ENCODE measurements at places on chromosomes 16 and 17. TPM values are rescaled to one million over a fixed set of nuclear protein-coding genes. Genes with fewer than 3 reads are reported as not detected.

The ABCC1 gene
- total RNA-seq: 29.9 TPM

- no peak for DNase-seq
Observed at GRCh38 chr17:11170881-11171280, 70.1 kb upstream of the SHISA6 start.

DNA sequence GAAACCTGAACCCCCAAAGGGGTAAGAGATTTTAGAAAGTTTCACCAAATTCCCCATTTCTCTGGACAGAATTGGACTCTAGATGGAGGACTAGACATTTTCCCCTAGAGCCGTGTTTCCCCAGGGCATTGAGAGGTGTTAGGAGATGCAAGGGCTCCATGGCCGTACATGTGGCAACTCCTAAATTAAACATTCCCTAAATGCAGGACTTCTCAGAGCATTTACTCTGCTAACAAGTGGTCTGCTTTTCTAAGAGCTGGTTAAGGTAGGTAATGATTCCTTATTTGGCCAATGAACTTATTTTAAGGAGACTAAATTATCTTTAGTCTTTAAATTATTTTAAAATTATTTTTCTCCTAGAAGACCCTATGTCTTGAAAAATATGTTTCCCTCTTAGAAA is 200.9 kb downstream of the MSI2 start:
- DNase-seq: no peak

The NBR1 gene
- total RNA-seq: 51.8 TPM

The C1QL1 gene
- total RNA-seq: 14.6 TPM

DNA sequence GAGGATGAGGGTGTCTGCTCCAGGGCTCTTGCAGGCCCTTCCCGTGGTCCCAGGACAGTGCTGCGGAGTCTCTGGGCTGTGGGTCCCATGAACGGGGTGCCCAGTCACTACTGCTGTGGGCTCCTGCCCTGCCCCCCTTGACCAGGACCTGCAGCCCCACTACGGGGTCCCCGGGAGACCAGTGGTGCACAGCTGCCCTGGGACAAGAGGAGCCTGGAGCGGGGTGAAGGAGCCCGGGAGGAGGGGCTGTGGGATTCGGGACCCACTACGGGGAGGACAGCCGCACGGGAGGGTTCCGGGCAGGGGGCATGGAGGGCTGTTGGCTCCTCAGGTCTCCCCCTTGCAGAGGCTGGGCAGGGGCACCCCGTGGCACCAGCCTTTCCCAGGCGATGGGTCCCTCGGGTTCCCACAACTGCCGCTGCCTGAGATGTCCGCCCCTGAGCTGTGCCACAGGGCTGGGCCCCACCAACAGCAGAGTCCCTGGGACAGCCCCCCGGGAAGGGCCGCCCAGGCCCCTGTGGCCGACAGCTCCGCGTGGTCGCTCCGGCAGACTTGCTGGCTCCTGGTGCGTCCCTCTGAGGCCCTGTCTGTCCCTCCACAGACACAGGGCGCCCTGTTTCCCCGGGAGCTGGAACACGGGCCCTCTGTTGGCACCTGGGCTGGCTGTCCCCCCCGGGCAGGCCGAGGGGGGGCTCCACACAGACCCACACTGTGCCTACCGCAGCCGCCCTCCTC is 52.1 kb upstream of the GNG13 start:
- no peak for DNase-seq

- DNase-seq: no peak
Observed at GRCh38 chr17:10843811-10844210, 5.9 kb upstream of the PIRT start.

DNA sequence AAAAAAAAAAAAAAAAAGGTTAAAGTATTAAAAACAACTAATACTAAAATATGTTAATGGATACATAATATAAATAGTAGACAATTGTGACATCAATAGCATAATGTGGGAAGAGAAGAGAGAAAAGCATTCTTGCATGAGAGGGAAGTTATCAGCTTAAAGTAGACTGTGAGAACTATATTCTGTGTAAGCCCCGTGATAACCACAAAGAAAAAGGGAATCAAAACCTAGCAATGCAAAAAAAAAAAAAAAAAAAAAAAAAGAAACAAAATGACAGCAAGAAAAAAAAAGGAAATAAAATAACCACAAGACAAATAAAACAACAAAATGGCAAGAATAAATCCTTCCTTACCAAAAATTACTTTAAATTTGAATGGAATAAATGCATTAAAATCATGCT is 39.8 kb upstream of the MYLK3 start:
- no peak for DNase-seq

GRCh38 chr17:77755410-77755963 is 203.0 kb upstream of the TNRC6C start:
- DNase-seq: no peak

GRCh38 chr16:54780266-54780665 is 150.4 kb upstream of the IRX5 start:
- DNase-seq: no peak

The SLC12A3 gene
- not detected for total RNA-seq

DNA sequence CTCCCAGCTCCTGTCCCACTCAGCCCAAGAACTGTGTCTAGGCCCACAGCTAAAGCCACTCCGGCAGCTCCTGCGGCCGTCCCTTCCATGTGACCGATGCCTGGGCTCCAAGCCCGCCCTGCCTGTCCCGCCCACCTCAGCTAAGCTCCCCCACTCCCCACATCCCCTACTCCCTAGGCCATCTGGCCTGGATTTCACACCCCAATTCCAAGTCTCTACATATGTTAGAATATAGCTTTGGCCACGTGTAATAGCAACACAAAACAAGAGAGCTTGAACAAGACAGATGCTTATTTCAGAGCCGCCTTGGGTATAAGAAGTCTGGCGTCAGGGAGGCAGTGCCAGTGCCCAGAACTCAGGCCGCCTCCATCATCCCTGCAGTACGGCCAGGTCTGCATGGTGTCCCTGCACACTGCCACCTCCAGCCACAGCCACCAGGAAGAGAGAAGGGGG is 30.0 kb upstream of the USP22 start:
- DNase-seq: no peak

GRCh38 chr17:59488805-59489204 is 76.6 kb upstream of the DHX40 start:
- DNase-seq: no peak

DNA sequence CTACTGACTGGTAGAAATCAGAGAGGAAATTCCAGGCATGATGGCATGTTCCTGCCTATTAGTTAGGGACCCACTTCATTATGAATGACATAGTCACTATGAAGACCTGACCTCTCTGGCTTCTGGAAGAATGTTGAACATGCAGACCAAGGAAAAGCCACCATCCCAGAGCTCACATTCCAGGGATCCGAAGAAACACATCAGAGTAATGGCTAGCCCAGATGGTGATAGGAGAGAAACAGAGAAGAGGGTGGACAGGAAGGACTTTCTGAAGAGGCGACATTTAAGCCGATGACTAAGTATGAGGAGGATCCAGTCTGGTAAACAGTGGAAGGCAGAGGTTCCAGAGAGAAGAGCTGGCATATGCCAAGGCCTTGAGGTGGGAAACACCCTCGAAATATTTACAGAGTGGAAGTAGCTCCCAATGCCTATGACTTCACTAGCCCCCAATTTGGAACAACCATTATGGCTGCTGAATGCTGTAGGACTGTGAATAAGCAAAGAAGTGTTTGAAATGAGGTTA is 216.2 kb downstream of the RBFOX1 start:
- no peak for DNase-seq

The RNF112 gene
- 8.6 TPM for total RNA-seq

The LPCAT2 gene
- total RNA-seq: 1.8 TPM

DNA sequence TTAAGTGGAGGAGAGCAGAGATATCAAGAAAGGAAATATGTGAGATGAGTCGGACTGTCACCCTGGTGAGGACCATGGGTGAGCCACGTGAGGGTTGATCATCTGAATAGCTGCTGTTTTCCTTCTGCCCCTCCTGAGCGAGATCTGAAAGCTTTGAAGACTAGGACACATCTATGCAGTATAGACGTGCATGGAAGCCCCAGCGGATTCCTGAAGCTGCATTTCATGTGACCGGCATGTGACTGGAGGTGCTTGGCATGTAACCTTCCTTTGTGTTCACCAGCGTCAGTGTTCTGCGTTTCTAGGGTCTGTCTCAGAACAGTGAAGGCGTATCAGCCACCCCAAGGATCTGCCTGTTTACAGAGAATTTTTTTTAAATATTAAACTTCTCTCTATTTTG is 75.1 kb downstream of the MSI2 start:
- no peak for DNase-seq

The ADAM11 gene
- 396 TPM for total RNA-seq

DNA sequence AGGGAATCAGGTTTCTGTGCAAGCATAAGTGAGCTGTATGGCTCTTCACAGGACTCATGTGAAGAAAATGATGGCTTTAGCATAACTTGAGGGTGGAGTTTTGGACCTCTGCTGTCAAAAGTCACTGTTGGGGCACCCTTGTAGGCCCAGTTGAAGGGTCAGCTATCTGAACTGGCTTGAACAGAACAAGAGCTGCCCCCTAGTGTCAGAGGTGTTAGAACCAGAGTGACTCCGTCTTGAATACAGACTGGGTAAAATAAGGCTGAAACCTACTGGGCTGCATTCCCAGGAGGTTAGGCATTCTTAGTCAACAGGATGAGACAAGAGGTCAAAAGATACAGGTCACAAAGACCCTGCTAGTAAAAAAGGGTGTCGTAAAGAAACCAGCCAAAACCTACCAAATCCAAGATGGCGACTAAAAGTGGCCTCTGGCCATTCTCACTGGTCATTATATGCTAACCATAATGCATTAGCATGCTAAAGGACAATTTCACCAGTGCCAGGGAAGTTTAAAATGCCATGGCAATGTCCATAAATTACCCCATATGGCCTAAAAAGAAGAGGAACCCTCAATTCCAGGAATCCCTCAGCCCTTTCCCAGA is 484.0 kb upstream of the ERCC4 start:
- DNase-seq: no peak

GRCh38 chr16:66377324-66377723 is 10.8 kb downstream of the CDH5 start:
- DNase-seq: no peak

DNA sequence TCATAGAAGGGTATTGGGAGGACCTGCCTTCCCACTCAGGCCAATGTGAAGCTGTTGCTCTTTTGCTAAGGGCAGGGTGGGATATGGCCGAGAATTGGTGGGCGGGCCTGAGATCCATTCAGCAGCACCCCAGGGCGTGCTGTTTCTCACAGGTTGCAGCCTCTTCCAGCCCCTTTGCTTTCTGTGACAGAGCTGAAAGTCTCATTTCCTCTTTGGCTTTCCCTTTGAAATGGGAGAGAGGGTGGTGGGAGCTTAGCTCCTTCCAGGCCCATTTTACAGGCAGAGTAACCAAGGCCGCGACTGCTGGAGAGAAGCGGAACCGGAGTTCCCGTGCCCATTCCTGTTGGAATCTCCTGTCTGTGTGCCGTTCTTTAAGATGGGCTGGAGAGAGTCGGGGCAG is 183.0 kb downstream of the RAB11FIP4 start:
- DNase-seq: no peak

- DNase-seq: no peak
Observed at GRCh38 chr16:2810651-2811050, 6.4 kb upstream of the PRSS21 start.

The KIF2B gene
- not detected for total RNA-seq

The COQ7 gene
- 21.3 TPM for total RNA-seq

All from glutamatergic neuron (in vitro differentiated cells).